ENCODE measurements at places on chromosomes 4 and X.

- H3K4me3 ChIP-seq, result no peak overlapping the region
- H3K27ac ChIP-seq, result no peak overlapping the region
- H3K36me3 ChIP-seq, result peaks cover 31% of the 10 kb centered on the region
Observed at GRCh38 chrX:98357146-98357545, 1473.4 kb downstream of the RPA4 start.

DNA sequence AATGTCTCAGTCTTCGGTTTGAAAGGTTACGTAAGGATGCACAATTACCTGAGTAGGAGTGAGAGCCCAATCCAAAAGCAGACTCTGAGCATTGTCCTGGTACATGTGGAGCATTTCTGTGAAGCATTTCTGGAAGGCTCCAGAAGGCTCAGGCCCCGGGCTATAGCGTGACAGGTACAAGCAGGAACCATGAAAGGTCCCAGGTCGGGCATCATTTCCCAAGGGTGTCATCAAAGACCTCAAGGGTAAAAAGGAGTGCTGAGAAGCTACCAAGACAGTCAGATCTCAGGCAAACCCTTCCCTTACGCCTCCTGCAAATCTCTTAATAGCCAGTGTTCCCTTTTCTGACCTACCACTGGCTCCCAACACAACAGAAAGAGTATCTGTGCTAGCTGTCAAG is 30.8 kb downstream of the GPC4 start:
- H3K36me3 ChIP-seq, result peaks cover 38% of the 10 kb centered on the region
- H3K27ac ChIP-seq, result no peak overlapping the region
- no peaks in the 10 kb centered on the region for H3K27me3 ChIP-seq
- H3K4me3 ChIP-seq, result no peak overlapping the region
- H3K4me1 ChIP-seq, result peaks cover 19% of the 10 kb centered on the region
- DNase-seq, result no peak

DNA sequence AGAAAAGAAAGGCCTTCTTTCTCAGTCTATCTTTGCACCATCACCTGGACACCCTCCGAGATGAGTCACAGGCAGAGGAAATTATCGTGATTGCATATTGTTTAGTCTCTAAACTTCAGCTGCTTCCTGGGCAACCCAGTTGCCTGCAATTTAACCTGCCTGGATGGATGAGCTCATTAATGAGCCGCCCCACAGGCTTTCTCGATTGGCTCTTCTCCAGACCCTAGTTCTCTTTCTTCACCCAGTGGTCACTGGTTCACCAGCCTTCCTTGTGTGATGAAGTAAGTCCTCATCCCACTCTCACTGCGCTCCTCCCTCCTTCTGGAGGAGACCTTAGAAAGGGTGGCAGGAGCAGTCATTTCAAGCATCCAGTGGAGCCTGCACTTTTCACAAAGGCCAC is 94.4 kb downstream of the SOWAHB start:
- peaks cover 18% of the 10 kb centered on the region for H3K36me3 ChIP-seq
- H3K27ac ChIP-seq, result no peak overlapping the region
- DNase-seq, result no peak
- no peak overlapping the region for H3K4me3 ChIP-seq
- no peaks in the 10 kb centered on the region for H3K27me3 ChIP-seq

GRCh38 chr4:113708250-113708649 is 53.3 kb downstream of the CAMK2D start:
- H3K4me1 ChIP-seq, result no peaks in the 10 kb centered on the region
- H3K36me3 ChIP-seq, result no peaks in the 10 kb centered on the region
- H3K27ac ChIP-seq, result no peak overlapping the region
- no peaks in the 10 kb centered on the region for H3K27me3 ChIP-seq
- no peak for DNase-seq
- no peak overlapping the region for H3K4me3 ChIP-seq

DNA sequence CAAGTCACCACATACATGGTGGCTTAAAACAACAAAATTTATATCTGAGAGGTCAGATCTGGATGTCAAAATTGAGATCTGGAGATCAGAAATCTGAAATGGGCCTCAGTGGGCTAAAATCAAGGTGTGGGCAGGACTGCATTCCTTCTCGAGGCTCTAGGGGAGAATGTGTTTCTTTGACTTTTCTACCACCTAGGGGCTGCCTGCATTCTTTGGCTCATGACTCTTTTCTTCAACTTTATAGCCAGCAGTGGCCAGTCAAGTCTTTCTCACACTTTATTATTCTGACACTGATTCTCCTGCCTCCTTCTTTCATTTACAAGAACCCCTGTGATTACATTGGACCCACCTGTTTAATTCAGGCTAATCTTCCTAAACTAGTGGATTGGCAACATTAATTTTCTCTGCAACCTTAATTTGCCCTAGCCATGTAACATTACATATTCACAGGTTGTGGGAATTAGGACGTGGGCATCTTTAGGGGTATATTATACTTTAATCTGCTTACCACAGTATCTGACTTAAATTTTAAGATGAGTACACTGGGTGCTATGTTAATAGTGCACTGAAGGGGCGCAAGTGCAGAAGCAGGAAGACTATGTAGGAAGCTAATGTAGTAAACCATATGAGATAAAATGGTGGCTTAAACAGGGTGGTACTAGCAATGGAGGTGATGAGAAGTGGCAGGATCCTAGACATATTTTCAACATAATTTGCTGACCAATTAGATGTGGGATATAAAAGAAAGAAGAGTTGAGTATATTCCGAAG is 188.0 kb downstream of the SLC4A4 start:
- no peaks in the 10 kb centered on the region for H3K4me1 ChIP-seq
- DNase-seq, result no peak
- H3K27me3 ChIP-seq, result no peaks in the 10 kb centered on the region
- H3K4me3 ChIP-seq, result no peak overlapping the region
- no peak overlapping the region for H3K27ac ChIP-seq

DNA sequence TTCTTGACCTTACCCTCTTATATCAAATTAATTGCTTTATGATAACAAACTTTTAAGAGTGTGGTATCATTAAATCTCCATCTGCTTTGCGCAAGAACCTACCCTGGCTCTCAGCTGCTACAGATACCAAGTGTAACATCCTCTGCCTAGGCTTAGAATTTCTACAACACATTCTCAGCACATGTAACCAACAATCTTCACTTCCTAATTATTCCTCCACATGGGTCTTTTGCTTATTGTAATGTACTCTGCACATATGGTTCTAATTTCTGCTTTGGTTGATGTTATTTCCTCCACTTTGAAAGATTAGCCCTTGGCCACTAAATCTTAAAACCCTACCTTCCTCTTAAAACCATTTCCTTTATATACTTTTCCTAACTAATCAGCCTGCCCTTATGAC is 242.4 kb downstream of the ARHGAP24 start:
- H3K27ac ChIP-seq, result no peak overlapping the region
- H3K36me3 ChIP-seq, result no peaks in the 10 kb centered on the region
- DNase-seq, result no peak
- no peaks in the 10 kb centered on the region for H3K27me3 ChIP-seq

- H3K27ac ChIP-seq, result no peak overlapping the region
- DNase-seq, result no peak
- H3K4me3 ChIP-seq, result no peak overlapping the region
- H3K4me1 ChIP-seq, result no peaks in the 10 kb centered on the region
Observed at GRCh38 chr4:71050809-71051208, 57.4 kb downstream of the DCK start.

DNA sequence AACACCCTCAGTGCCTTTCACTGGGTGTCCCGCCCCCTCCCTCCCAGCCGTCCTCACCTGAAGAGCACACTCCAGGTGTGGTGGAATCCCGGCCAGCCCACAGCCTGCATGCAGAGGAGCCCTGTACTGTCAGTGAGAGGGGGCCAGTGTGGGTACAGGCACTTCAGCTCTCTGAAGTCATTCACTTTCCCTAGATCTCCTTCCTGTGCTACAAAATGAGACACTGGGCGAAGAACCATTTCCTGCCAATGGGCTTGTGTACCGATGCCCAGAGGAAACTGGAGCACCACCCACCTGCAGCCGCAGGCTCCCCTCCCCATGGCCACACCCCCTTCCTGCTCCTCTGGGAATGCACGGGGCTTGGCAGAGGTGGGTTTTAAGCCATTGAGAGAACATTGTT is 73.9 kb upstream of the C4orf50 start:
- H3K27ac ChIP-seq, result no peak overlapping the region
- H3K36me3 ChIP-seq, result no peaks in the 10 kb centered on the region
- H3K4me3 ChIP-seq, result no peak overlapping the region
- H3K27me3 ChIP-seq, result no peaks in the 10 kb centered on the region
- DNase-seq, result peak; percentile 70
- no peaks in the 10 kb centered on the region for H3K4me1 ChIP-seq

DNA sequence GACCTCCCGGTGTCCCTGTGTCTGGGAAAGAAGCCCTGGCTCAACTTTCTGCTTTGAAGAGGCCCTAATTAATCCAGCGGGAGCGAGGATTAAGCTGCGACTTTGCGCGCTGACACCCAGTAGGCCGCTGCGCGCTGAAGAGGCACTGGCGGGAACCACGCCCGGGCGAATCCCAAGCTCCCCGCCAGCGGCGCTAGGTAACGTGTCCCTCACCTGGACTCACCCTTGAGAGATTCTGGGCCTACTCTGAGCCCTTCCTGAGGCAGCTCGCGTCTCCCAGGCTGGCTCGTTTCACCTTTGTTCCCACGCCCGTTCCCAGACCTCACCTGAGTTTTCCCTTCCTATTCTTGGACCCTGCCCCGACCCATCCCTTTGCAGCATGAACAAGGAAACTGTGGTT is 616 bp upstream of the KLHL34 start:
- no peak for DNase-seq
- H3K4me1 ChIP-seq, result no peaks in the 10 kb centered on the region
- H3K27ac ChIP-seq, result no peak overlapping the region
- no peaks in the 10 kb centered on the region for H3K36me3 ChIP-seq

- H3K27me3 ChIP-seq, result no peaks in the 10 kb centered on the region
- no peaks in the 10 kb centered on the region for H3K4me1 ChIP-seq
- no peak overlapping the region for H3K4me3 ChIP-seq
- H3K27ac ChIP-seq, result no peak overlapping the region
- H3K36me3 ChIP-seq, result no peaks in the 10 kb centered on the region
Observed at GRCh38 chr4:168514249-168514852, 17.5 kb downstream of the PALLD start.

- no peak for DNase-seq
- no peak within 1 kb of the TSS for H3K27ac ChIP-seq
- H3K4me3 ChIP-seq, result no peak within 1 kb of the TSS
- no peaks in the 10 kb centered on the region for H3K36me3 ChIP-seq
- no peaks in the 10 kb centered on the region for H3K27me3 ChIP-seq
Observed at GRCh38 chr4:99435154-99435553, at the start of gene ADH7. Gene ADH7, minus strand, starts transcription at chr4:99435342. Its CDS starts 109 bp downstream, at chr4:99435233.

- peak; percentile 35 for DNase-seq
- no peak overlapping the region for H3K27ac ChIP-seq
- no peak overlapping the region for H3K4me3 ChIP-seq
- H3K4me1 ChIP-seq, result peaks cover 4% of the 10 kb centered on the region
- H3K27me3 ChIP-seq, result no peaks in the 10 kb centered on the region
- peaks cover 3% of the 10 kb centered on the region for H3K36me3 ChIP-seq
Observed at GRCh38 chr4:166527500-166527899, 654.5 kb downstream of the TLL1 start.

DNA sequence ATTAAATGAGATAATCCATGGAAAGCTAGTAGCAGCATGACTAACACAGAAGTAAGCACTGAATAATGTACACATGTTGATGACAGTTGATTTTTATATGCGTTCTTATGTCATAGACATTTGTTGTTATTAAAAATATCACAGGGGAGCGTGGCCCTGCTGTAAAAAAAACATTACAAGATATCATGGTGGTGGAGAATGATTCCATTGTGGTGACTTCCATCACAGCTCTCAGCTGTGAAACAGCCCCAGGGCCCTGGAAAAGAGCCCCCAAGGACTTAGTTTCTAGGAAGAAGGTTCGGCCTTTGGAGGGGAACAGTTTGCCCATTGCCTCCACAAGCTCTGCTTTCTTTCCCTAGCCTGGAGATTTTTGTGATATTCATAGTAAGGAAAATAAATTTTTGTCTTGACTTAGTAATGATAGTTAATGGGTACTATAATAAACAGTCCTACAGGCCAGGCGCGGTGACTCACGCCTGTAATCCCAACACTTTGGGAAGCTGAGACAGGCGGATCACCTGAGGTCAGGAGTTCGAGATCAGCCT is 49.9 kb downstream of the FAM114A1 start:
- H3K27ac ChIP-seq, result no peak overlapping the region
- H3K4me1 ChIP-seq, result no peaks in the 10 kb centered on the region
- H3K4me3 ChIP-seq, result no peak overlapping the region
- H3K27me3 ChIP-seq, result no peaks in the 10 kb centered on the region
- peaks cover 8% of the 10 kb centered on the region for H3K36me3 ChIP-seq
- DNase-seq, result no peak

GRCh38 chr4:113293043-113293560 is 243.6 kb downstream of the ANK2 start:
- H3K36me3 ChIP-seq, result peaks cover 17% of the 10 kb centered on the region
- H3K4me1 ChIP-seq, result peaks cover 15% of the 10 kb centered on the region
- DNase-seq, result no peak
- H3K4me3 ChIP-seq, result peak overlapping the region; percentile 43
- H3K27me3 ChIP-seq, result no peaks in the 10 kb centered on the region

DNA sequence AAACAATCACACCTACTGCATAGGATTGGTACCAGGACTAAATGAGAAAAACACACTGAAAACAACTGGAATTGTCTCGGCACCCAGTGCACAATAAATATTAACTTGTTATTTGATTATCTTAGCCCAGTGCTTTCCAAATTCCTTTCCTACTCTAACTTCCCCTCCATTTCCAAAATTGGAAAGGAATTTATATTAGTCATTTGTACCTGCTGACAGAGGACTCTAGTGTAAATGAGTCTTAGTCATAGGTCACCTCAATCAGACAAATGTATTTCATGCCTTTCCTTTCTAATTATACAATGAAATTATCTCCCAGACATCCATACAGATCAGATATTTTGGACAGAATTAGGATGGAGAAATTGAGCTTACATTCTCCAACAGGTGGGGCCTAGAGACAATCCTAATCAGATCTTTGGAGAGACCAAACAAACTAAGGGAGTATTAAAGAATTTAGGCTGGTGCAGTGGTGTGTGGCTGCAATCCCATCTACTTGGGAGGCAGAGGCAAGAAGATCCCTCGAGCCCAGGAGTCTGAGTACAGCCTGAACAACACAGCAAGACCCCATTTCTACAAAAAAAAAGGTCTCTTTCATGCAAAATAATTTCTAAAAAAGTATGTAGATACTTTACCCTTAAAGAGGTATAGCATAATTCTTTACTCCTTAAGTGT is 10.1 kb downstream of the SH3D19 start:
- H3K4me1 ChIP-seq, result peaks cover 5% of the 10 kb centered on the region
- no peak overlapping the region for H3K4me3 ChIP-seq
- no peak for DNase-seq
- H3K36me3 ChIP-seq, result peaks cover 3% of the 10 kb centered on the region

DNA sequence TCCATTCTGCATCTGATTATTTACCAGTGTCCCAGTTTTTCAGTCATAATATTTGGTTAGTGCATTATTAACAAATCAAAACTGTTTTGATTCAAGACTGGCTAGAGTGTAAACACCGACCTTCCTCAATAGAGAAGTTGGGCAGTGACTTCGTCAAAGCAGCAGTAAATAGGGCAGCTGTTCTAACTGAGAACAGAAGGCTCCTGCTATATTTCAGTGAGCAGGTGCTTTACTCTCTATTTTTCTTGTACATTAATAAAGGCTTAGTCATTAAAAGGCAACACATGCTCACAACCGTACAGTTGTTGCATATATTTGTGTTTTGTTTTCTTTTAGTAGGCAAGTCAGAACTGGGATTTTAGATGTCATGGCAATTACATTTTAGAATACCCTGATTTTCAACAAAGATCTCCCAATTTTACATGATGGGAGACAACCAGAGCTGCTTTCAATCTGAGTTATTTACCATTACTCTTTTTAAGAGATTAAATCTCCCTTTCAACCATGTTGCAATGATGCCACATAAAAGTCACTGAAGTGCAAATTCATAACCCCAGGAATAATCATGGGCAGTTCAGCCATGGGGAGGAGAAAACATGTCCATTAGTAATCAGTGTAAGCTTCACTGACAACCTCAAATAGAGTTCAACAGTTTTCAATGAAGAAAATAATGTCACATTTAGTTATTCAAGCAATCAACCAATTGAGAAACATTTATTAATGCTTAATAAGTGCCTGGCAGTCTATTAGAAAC is 233.3 kb downstream of the NDST4 start:
- DNase-seq, result no peak
- H3K27ac ChIP-seq, result no peak overlapping the region
- no peak overlapping the region for H3K4me3 ChIP-seq

All from H9 (cell line).